ENCODE measurements at places on chromosomes 6 and 20.

DNA sequence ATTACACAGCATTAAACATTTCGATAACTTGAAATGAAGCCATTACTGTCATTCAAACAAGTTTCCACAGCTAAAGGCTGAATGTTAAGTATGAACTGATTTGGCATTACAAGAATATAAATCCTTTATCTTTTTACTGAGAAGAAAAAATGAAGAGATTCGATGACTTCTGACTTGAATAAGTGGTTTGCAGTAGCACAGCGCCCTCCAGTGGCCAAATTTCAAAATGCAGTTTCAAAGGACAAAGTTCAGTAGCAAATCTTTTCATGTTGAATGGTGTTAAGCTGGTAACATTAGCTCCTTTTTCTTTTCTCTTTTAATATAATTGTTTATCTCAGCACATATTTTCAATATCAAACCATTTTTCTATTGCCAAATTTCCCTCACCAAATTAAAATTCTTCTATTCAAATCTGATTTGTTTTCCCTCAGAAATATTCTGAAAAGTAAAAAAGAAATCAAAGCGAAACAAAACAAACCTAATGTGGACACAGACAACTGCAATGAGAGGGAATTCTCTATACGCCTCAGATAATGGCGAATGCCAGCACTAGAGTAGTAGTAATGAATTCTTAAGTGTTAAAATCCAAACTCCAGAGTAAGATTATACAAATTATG is 145.7 kb downstream of the BTBD9 start:
- DNase-seq = peak; percentile 45

DNA sequence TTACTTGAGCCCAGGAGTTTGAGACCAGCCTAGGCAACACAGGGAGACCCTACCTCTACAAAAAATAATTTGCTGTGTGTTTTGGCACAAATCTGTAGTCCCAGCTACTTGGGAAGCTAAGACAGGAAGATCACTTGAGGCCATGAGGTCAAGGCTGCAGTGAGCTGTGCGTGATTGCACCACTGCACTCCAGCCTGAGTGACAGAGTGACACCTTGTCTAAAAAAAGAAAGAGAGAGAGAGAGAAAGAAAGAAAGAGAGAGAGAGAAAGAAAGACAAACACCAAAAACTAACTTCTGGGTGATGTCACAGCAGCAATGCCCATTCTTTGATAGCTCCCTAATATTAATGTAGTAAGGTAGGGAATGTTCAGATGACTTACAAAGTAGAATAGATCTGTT is 20.4 kb downstream of the USP49 start:
- DNase-seq = no peak

DNA sequence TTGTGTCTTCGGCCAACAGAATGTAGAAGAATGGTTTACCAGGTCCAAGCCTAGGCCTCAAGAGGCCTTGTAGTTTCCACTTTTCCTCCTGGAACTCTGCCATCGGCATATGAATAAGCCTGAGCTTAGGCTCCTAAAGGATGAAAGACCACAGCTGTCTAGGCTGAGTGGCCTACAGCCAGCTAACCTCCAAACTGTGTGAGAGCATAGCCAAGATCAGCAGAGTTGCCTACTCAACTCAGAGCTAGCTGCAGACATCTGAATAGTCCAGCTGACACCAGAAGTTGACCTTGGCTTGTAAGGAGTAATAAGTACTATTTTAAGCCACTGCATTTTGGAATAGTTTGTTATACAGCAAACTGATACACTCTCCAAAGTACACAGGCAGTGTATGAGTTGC is 52.6 kb upstream of the SMIM29 start:
- DNase-seq = no peak

DNA sequence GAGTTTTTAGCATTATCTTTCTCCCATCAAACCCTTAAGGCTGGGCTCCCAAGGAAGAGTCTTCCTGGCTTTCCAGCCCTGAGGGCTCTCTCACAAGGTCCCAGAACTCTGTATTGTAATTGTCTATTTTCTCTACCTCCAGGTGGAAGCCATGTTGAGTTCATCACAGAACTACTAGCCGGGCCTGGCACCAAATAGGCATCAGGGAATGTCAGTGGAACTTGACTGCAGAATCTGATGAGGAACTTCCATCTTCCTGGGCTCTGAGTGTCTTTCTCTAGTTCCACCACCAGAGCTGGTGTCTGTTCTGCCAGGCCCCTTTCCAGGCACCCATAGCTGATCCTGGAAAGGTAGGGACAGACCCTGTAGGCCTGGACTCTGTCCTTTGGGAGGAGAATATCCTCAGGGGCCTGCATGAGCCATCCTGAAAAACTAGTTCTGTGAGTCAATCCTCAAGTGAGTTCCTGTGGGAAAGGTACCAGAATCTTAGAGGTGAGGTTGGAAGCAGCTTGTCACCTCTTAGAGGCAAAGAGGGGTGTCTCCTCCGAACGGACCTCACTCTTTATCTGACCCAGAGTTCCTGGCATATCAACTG is 11.1 kb upstream of the TOP1 start:
- no peak for DNase-seq

DNA sequence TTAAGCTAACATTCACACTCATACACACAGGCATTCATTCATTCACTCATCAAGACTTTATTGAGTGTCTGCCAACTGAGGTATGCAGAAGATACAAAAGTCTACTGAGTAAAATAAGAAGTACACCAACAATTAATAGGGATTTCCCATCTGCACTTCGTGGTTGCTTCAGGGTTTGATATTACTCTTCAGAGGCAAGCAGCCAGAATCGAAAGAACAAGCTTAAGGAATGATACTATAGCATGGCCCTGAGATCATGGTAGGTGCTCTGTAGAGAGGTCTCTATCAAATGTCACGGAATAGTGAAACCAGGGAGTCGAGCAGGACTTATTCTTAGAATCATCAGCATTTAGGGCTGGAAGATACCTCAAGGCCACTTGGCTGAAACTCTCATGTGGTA is 135.4 kb downstream of the NRN1 start:
- no peak for DNase-seq

DNA sequence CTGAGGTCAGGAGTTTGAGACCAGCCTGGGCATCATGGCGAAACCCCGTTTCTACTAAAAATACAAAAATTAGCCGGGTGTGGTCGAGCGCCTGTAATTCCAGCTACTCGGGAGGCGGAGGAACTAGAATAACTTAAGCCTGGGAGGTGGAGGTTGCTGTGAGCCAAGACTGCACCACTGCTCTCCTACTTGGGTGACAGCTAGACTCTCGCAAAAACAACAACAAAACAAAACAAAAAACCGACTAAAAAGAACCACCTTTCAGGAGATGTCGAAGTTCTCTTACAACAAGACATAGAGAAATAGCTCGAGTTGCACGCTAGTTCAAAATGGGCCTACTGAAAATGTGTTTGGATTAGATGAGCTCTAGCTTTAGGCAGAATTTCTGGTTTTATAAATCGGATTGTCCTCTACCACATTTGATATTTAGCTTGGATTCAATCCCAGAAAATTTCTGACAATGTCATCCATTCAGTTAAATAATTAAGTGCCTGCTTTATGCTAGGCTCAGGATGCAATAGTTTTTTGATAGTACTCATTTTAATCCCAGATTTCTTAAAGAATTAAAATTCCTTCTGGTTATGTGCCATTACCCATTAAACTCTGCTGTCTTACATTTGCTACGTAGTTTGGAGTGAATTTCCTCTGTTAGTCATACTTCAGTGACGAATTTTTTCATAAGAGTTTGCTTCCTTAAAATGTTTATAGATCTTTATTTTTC is 137.5 kb upstream of the SHLD1 start:
- DNase-seq = no peak

Data from stimulated activated CD4-positive, alpha-beta T cell treated with anti-CD3 and anti-CD28 coated beads, Interleukin-15, amount 100 ng/mL, for 1 hour (primary cell).